ENCODE measurements at places on chromosomes 2 and 18. TPM values are rescaled to one million over a fixed set of nuclear protein-coding genes. Genes with fewer than 3 reads are reported as not detected.

GRCh38 chr2:156841321-156841720, 405.1 kb downstream of the GPD2 start:
- no peak for DNase-seq

DNA sequence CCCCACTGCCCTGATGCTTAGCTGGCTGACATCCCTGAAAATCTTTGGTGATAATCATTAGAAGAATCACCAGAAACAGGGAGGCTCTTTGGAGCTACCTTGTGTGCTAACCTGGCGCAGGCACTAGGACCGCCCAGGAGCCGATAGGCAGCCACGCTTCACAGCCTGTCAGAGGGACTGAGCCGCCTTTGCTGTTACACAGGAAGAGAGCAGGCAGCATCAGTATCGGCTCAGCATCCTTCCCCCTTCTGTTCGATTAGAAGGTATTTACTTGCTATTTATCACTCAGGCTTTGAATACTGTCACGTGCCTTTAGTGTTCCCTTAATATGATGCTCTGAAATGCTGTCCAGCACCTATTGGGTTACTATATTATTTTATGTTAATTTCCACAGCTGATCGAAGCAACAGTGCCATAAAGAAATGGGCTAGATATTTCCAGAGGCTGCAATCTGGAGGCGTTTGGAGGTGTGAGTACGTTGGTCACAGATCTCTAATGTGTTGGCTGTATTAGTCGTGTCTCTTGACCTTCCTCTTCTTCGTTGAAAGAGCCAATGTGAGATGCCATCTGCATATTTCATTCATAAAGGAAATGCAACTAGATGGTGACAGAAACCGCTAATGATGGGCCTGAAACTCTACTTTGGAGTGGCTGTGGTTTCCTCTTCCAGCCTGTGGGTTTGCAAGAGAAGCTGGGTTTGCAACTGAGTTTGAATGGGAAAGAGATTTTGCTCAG, 110.4 kb upstream of the RAB27B start:
- no peak for DNase-seq

- no peak for DNase-seq
Measured at GRCh38 chr2:9807056-9807455, 36.2 kb upstream of the TAF1B start.

Gene ASPRV1
- 0.66 TPM for total RNA-seq

GRCh38 chr18:35432565-35433001, 55.4 kb upstream of the ZNF396 start:
- no peak for DNase-seq

- no peak for DNase-seq
Measured at GRCh38 chr18:45355944-45356520, 259.2 kb upstream of the SLC14A2 start.

DNA sequence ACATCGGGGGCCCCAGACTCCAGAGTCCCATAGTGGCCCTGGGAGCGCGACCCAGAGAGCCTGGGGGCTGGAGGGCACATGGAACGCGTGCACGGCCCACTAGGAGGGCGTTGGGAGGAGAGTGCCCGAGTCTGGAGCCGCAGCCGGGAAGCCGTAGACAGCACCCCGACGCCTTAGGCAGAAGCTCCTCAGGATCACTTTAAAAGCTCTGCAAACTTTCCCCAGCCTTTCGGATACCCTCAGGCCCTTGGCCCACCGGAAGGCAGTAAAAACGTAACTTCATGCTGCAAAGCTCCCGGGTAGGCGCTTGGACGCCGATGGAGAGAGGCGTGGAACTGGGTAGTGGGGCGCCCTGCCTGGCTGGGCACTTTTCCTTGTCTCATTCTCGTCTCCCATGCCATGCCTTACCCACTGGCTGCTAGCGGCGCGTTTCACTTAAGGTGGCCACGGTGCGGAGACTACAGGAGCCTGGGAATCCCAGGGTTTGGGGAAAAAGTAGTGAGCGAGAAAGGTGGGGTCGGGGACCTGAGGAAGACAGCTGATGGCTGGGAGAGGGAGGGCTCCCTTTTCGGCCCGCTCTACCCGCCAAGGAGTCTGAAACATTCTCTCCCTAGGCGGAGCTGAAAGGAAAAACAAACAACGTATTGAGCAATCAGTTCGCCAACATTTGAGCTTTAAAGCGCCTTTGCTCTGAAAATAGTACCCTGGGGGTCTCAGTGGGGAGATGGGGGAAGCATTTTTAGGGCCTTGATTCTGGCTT, 141.8 kb downstream of the MEIS1 start:
- DNase-seq, result no peak

DNA sequence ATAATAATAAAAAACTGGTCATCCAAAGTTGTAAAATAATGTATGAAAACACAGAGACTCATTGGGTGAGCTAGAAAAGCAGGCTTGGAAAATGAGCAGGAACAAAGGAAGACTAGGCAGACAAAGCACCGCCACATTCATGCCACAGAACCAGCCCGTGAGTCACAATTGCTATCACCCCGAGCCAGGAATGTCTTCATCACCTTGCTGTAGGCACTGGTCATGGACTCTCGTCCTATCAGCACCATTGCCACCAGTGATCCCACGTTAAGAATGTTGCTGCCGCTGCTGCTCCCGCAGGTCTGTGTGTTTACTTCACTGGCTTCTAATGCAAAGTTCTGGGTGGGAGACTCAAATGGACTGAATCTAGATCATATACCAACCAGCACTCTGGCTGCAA, 417.9 kb downstream of the PID1 start:
- DNase-seq, result no peak

DNA sequence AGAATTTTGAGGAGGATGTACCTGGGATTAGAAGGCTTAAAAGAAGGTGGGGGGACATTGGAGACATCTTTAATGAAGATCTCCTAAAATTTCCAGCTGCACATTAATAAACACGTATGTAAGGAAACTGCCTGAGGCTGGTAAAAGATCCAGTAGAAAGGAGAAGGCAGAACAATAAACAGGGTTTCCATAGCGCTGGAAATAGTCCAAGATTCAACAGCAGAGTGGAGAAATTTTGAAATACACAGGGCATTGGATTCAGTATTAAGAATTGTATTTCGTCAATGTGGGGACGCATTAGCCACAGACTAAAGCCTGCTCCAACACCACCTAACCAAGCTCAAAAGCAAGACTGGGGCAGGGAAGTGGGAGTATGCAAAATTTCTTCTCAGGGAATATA, 606.9 kb upstream of the NRXN1 start:
- DNase-seq, result no peak

Gene SLC66A2
- total RNA-seq, result 19.5 TPM

Gene PSMA8
- not detected for total RNA-seq

DNA sequence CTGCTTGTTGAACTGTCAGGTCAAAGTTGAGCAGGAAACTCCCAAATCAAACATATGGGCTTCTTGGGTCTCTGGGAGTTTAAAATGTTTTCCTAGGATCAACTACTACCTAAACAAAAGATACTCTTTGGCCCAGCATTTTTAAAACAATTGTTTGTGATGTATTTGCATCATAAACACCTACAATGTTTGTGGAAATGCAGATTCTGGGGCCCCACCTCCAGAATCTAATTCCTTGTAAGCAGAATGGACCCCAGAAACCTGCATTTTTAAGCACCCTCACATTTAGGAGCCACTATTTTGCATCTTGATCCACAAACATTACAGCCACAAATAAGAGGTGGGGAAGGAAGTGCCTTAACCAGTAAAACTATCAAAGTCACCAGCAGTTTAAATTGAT, 104.1 kb downstream of the TMEM131 start:
- DNase-seq, result no peak

DNA sequence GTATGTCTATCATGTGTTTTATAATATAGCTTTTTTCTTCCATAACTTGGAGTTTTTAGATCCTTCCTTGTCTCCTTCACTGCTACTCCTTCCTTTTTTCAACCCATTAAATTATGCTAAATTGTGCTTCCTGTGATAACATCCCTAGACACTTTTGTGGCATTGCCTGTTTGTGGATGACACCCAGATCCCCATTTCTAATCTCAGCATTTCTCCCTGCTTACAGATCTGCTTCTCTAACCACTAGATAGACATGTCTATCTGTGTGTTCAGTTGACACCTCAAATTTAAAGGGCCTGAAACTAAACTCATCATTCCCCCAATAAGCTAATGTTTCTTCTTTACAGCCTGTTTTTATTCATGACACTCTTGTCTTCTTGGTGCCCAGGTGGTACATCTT, 244.8 kb downstream of the BABAM2 start:
- DNase-seq, result no peak

Gene PLA2R1
- total RNA-seq, result 0.26 TPM

Gene CRYGB
- total RNA-seq, result not detected

- DNase-seq, result no peak
Measured at GRCh38 chr2:207825045-207825954, 55.6 kb upstream of the FZD5 start.

- no peak for DNase-seq
Measured at GRCh38 chr2:112674229-112674628, 28.5 kb downstream of the SLC20A1 start.

DNA sequence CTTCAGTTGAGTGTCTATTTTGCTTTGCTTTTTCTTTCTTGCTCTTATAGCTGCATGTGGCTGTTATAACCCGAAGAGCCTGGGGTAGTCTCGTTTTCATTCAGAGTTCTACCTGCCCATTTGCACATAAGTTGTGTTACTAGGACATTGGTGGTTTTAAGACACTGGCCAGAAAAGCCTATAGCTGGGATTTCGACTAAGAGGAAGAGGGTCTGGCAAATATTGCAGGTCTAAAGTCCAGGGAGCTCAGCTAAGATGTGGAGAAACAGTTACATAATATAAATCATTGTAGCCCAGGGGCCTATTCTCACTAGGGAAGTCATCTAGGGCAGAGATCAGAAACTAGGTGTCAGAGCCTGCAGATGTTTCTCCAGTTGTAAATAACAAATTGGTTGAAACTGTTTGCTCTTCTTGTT, 120.8 kb downstream of the BABAM2 start:
- no peak for DNase-seq

DNA sequence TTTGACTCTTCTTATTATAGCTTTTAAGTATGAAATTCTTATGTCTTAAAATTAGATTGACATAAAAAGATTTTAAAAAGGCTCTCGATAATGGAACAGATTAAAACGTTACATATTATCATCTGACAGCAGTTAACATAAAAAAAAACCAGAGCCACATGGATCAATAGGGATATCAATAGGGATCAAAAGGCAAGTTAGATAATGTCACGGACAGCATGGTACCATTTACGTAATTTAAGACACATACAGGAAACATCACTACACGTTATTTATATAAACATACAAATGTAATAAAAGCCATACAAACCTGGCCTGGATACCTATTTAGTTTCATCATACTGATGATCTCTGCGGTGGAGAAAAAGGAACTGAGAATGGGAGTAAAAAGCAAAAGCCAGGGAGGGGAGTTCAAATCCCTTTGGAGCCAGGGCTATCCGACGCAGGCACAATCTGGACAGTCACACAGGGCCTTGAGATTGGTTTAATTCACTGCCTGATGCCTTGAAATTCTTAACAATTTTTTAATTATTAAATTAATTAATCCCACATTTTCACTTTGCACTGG, 227.2 kb downstream of the AFF3 start:
- no peak for DNase-seq

DNA sequence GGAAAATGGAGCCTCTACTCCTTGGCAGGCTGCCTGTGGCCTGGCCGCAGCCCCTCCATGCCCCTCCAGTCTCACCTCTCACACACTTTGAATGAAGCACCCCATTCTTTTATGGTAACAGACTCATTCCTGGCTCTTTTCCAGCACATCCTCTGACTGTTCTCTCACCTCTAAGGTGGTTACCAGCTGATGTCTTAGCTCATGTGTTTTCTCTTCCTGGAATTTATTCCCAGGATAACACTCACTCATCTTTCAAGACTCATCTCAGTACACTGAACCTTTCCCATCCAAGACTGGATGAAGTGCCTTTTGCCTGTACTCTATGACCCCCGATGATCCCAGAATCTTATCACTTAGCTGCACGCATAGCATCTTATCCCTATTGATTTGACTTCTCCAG, 50.6 kb downstream of the SLC9A4 start:
- no peak for DNase-seq

- DNase-seq, result no peak
Measured at GRCh38 chr2:179243046-179243445, 21.6 kb downstream of the SESTD1 start.

GRCh38 chr2:230877759-230878598, 13.2 kb downstream of the ITM2C start:
- DNase-seq, result no peak

Gene SPP2
- total RNA-seq, result not detected

DNA sequence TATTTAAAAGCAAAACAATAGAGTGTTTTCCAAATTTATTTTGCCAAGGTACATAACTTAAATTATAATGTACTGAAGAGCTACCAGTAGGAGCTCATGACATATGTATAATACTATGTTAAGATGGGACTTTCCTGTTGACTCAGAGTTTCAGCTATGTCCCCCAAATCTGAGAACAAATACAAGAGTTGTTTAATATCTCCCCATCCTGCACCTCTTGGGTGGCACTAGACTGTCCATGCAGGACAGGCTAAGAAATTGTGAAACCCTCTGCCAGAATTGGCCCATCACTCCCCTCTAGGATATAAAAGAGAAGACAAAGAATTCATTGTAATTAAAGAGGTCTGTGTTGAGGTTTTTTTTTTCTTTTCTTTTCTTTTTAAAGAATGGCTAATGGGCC, 21.7 kb upstream of the CTAGE1 start:
- DNase-seq, result no peak

Gene ACOXL
- 2.9 TPM for total RNA-seq

Gene KIF5C
- 1.1 TPM for total RNA-seq

Gene VWC2L
- total RNA-seq, result not detected

- no peak for DNase-seq
Measured at GRCh38 chr2:48169141-48169592, 262.9 kb upstream of the FBXO11 start.

GRCh38 chr18:23631746-23632145, 31.0 kb downstream of the ANKRD29 start:
- DNase-seq, result no peak

DNA sequence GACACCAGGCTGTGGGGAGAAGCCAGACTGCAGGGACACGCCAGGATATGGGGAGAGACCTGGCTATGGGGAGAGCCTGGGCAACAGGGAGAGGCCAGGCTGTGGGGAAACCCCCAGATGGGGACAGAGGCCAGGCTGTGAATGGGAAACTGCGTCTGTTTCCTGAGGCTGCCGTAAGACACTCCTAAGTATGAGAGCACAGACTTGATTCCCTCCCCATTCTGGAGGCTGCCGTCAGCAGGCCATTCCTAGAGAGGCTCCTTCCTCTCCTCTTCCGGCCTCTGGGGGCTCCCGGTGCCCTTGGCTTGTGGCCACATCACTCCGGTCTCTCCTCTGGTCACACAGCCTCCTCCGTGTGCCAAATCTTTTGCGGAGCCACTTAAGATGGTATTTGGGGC, 32.3 kb downstream of the ADI1 start:
- DNase-seq, result no peak

DNA sequence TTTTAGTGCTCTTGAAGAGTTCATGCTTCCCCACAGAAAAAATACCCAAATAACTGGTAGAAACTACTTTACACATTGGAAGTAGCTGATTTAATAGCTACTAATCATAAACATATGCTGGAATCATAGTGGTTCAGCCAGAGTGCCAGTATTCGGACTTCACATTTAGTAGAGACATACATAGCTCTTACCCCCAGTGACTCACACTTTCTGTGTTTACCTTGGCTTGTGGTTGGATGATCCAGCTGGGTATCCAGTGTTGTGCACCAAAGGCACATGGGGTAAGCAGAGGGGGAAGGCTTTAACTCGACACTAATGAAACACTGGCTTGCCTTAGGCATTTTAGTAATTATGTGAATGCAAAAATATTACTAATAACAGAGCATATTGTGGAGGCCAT, 18.1 kb downstream of the ARHGAP28 start:
- DNase-seq, result no peak

All from Caco-2 (cell line).